T-cell (primary cell): ENCODE measurements at places on chromosomes 6 and 20.

GRCh38 chr6:165049362-165049761, 260.0 kb downstream of the C6orf118 start:
- H3K27ac ChIP-seq, result no peak overlapping the region
- H3K27me3 ChIP-seq, result no peaks in the 10 kb centered on the region
- H3K36me3 ChIP-seq, result no peaks in the 10 kb centered on the region

GRCh38 chr20:35010405-35011192, 54.9 kb downstream of the MYH7B start:
- H3K4me1 ChIP-seq, result no peaks in the 10 kb centered on the region
- no peaks in the 10 kb centered on the region for H3K27me3 ChIP-seq
- H3K27ac ChIP-seq, result no peak overlapping the region
- no peak for DNase-seq

GRCh38 chr6:113591896-113592827, 265.0 kb upstream of the MARCKS start:
- no peak overlapping the region for H3K27ac ChIP-seq
- no peak overlapping the region for H3K4me3 ChIP-seq
- H3K27me3 ChIP-seq, result peaks cover 3% of the 10 kb centered on the region

- H3K4me3 ChIP-seq, result no peak overlapping the region
- H3K27ac ChIP-seq, result no peak overlapping the region
- no peaks in the 10 kb centered on the region for H3K4me1 ChIP-seq
- no peaks in the 10 kb centered on the region for H3K27me3 ChIP-seq
- H3K36me3 ChIP-seq, result peaks cover 2% of the 10 kb centered on the region
Observed at GRCh38 chr6:116215414-116215813, 38.5 kb downstream of the TSPYL4 start.

- no peaks in the 10 kb centered on the region for H3K4me1 ChIP-seq
- no peak overlapping the region for H3K27ac ChIP-seq
- H3K36me3 ChIP-seq, result peaks cover 5% of the 10 kb centered on the region
- H3K4me3 ChIP-seq, result no peak overlapping the region
Observed at GRCh38 chr6:38261626-38262025, 378.1 kb downstream of the BTBD9 start.

DNA sequence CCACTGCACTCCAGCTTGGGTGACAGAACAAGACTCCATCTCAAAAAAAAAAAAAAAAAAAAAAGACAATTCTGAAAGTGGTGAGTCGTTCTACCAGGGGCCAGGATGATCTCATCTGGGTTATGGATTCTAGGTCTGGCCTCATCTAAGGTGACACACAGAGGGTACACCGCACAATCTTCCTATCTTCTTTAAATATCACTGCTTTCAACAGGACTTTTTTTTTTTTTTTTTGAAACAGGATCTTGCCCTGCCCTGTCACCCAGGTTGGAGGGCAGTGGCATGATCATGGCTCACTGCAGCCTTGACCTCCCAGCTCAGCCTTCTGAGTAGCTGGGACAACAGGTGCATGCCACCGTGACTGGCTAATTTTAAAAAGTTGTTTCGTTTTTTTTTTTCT, 67.7 kb downstream of the SLC16A10 start:
- DNase-seq, result no peak
- no peak overlapping the region for H3K4me3 ChIP-seq
- no peaks in the 10 kb centered on the region for H3K36me3 ChIP-seq
- H3K4me1 ChIP-seq, result peaks cover 5% of the 10 kb centered on the region

DNA sequence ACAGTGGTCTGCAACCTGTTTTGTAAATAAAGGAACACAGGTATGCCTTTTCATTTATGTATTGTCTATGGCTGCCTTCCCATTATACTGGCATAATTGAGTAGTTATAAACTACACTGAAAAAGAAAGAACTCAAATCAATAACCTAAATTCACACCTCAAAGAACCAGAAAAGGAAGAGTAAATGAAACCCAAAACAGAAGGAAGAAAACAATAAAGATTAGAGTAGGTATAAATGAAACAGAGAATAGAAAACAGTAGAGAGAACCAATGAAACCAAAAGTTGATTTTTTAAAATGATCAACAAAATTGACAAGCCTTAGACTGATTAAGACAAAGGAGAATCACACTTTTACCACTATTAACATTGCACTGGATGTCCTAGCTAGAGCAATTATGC, 34.7 kb downstream of the FAM184A start:
- no peak overlapping the region for H3K27ac ChIP-seq
- no peaks in the 10 kb centered on the region for H3K36me3 ChIP-seq
- H3K27me3 ChIP-seq, result no peaks in the 10 kb centered on the region
- no peak overlapping the region for H3K4me3 ChIP-seq
- no peak for DNase-seq
- H3K4me1 ChIP-seq, result no peaks in the 10 kb centered on the region

DNA sequence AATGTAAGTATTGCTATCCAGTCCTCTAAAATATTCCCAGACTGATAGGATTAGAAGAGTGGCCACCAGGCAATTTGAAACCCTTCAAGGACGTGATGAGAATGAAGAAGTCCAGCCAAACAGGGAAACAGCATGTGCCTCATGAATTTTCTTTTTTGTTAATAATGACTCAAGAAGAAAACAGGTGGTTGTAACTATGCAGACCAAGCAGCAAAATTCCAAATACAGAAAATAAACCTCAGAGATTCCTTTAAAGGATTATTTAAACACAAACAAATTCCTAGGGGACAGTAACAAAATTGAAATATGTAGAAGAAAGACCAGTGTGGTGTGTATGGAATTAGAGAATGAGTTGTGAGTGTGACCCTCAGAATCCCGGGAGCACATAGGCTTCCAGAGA, 239.2 kb downstream of the KCNQ5 start:
- H3K27ac ChIP-seq, result no peak overlapping the region
- no peak overlapping the region for H3K4me3 ChIP-seq
- DNase-seq, result no peak
- H3K4me1 ChIP-seq, result no peaks in the 10 kb centered on the region
- no peaks in the 10 kb centered on the region for H3K36me3 ChIP-seq

DNA sequence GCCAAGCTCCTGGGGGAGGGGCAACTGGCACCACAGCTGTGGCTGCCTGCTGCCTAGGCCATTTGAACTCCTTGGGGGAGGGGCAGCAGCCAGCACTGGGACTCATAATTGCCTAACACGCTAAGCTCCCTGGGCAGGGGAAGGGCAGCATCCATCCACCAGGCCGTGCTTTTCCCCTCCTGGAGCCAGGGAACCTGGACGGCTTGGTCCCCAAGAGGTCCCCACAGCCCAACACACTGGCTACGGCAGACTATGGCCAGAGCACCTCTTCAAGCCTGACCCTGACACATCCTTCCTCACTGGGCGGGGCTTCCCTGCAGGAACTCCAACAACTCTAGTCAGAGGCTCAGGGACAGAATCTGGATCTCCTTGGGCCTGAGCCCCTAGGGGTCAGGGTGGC, 269.4 kb downstream of the RNF144B start:
- peaks cover 7% of the 10 kb centered on the region for H3K27me3 ChIP-seq
- H3K36me3 ChIP-seq, result no peaks in the 10 kb centered on the region
- H3K4me1 ChIP-seq, result no peaks in the 10 kb centered on the region
- DNase-seq, result no peak
- no peak overlapping the region for H3K4me3 ChIP-seq

GRCh38 chr6:119043265-119043664, 35.2 kb downstream of the FAM184A start:
- no peak overlapping the region for H3K27ac ChIP-seq
- no peak overlapping the region for H3K4me3 ChIP-seq
- no peaks in the 10 kb centered on the region for H3K27me3 ChIP-seq
- no peaks in the 10 kb centered on the region for H3K36me3 ChIP-seq
- no peaks in the 10 kb centered on the region for H3K4me1 ChIP-seq

DNA sequence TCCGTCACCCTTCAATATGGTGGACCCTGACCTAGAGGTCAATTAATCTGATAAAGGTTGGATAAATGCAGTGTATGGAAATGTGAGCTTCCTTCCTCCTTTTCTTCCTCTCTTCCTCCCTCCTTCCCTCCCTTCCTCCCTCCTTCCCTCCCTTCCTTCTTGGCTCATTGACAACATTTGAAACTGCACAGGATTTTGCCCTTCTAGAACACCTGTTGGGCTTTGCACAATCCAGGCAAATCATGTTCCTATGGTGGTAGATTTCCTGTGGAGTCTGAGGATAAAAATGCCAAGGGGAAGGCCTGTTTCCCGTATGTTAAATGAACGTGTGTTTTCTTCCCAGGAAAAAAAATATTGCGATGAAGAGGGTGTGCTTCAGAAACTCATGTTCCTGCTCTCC, 642.8 kb downstream of the EPM2A start:
- H3K4me1 ChIP-seq, result no peaks in the 10 kb centered on the region
- no peaks in the 10 kb centered on the region for H3K27me3 ChIP-seq
- H3K27ac ChIP-seq, result no peak overlapping the region
- no peak for DNase-seq
- no peak overlapping the region for H3K4me3 ChIP-seq
- H3K36me3 ChIP-seq, result no peaks in the 10 kb centered on the region

DNA sequence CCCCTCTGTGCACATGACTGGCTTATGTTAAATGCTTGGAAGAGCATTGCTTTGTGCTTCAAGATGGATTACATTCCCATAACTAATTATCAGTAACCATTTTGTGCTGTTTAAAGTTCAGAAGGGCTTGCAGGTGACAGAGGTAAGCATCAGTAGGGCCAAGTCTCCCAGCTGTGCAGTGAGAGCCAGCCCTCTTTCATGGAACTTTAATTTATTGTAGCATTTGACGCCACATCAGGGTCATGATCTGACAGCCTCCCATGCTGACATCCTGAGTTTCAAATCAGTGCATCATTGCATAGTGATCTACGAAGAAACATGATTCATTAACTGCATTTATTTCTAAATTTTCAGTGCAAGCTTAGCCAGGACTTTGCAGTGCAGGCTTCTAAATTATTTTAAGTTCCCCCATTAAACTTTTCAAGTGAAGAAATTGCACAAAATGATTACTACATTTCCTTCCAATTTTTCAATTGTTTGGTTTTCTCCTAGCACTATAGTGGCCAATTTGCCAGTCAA, 380.9 kb downstream of the UTRN start:
- H3K36me3 ChIP-seq, result no peaks in the 10 kb centered on the region
- no peaks in the 10 kb centered on the region for H3K27me3 ChIP-seq
- no peak overlapping the region for H3K27ac ChIP-seq
- no peak overlapping the region for H3K4me3 ChIP-seq

GRCh38 chr20:62615750-62616251, 26.5 kb upstream of the SLCO4A1 start:
- H3K36me3 ChIP-seq, result no peaks in the 10 kb centered on the region
- no peak for DNase-seq
- no peak overlapping the region for H3K4me3 ChIP-seq
- no peak overlapping the region for H3K27ac ChIP-seq

DNA sequence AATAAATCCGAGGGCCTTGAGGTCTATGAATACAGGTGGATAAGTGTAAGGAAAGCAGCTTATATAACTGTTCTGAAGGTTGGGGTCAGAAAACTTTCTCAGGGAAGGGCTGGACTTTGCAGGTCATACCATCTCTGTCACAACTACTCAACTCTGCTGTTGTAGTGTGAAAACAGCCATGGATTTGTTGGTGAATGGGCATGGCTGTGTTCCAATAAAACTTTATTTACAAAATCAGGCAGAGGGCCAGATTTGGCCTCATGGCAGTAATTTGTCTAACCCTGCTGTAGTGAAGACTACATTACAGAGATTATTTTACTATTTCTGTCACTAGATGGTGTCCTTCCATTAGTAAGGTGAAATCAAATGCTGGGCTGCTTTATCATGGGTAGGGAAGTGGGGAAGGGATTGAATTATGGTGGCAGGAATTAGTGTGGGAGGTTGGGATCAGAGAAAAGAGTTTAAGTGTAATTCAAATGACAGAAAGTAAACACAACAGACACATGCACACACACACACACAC, 409.6 kb upstream of the CHD6 start:
- no peak overlapping the region for H3K27ac ChIP-seq
- H3K36me3 ChIP-seq, result no peaks in the 10 kb centered on the region
- H3K4me3 ChIP-seq, result no peak overlapping the region
- H3K27me3 ChIP-seq, result no peaks in the 10 kb centered on the region

DNA sequence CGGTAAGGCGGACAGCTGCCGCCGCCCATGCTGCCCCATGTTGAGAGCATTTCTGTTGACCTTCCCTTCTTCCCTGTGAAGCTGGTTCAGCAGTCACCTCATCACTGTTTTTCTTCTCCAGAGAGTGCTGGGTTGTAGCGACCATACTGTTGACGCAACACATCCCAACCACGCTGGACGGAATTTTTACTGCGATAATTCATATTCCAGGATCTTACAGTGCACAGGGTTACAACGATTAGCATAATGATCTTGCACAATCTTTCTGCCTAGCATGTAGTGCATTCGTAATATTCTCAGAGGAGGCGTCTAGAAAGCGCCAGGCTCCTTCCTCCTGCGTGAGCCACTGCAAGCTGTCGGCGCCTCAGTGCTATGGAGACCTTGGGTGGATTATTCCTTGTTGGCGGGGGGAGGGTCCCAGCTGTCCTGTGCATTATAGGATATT, 137.0 kb downstream of the MTHFD1L start:
- H3K27ac ChIP-seq, result no peak overlapping the region
- no peak for DNase-seq
- no peak overlapping the region for H3K4me3 ChIP-seq
- no peaks in the 10 kb centered on the region for H3K4me1 ChIP-seq

- DNase-seq, result no peak
- H3K4me3 ChIP-seq, result no peak overlapping the region
- H3K36me3 ChIP-seq, result no peaks in the 10 kb centered on the region
- no peaks in the 10 kb centered on the region for H3K4me1 ChIP-seq
- H3K27ac ChIP-seq, result no peak overlapping the region
Observed at GRCh38 chr6:143368426-143368825, 82.1 kb downstream of the ADAT2 start.

DNA sequence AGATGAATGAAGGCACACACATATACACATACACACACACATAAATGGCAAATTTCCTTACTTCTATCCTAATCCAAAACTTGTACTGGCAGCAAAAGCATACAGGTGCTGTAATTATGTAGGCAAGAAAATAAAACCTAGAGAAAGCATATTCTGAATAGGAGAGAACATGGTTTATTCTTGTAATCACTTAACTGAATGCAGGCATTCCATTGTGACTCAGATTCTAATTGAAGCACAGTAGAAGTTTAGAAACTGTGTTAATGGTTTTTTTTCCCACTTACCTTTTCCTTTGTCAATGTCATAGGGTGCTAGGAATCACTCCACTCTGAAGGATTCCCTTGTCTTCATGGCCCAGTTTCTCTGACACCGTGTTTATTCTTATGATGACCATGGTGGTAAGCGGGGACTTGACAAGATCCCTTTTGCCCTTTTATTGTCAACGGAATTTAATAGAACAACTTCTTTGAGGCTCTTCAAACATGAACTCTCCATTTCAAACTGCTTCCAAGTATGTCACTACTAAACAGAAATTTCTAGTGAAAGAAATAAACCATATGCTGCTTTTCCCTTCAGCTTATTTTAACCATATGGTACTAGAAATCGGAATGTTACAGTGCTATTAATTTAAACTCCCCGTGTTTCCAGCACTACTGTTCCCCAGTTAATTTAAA, 164.2 kb downstream of the OGFRL1 start:
- no peak for DNase-seq
- H3K36me3 ChIP-seq, result no peaks in the 10 kb centered on the region
- H3K27me3 ChIP-seq, result peaks cover under 1% of the 10 kb centered on the region
- no peak overlapping the region for H3K27ac ChIP-seq

GRCh38 chr20:58742668-58743566, 50.3 kb downstream of the NPEPL1 start:
- no peak for DNase-seq
- H3K27me3 ChIP-seq, result no peaks in the 10 kb centered on the region
- H3K4me3 ChIP-seq, result no peak overlapping the region
- H3K36me3 ChIP-seq, result no peaks in the 10 kb centered on the region

- H3K4me3 ChIP-seq, result no peak overlapping the region
- no peak overlapping the region for H3K27ac ChIP-seq
- H3K4me1 ChIP-seq, result no peaks in the 10 kb centered on the region
- H3K27me3 ChIP-seq, result peaks cover 2% of the 10 kb centered on the region
- DNase-seq, result no peak
Observed at GRCh38 chr20:53990768-53991450, 79.5 kb downstream of the BCAS1 start.

GRCh38 chr6:99165838-99166237, 183.6 kb downstream of the FAXC start:
- no peaks in the 10 kb centered on the region for H3K36me3 ChIP-seq
- DNase-seq, result no peak
- H3K27me3 ChIP-seq, result no peaks in the 10 kb centered on the region
